ENCODE measurements at places on chromosomes 16 and 17. TPM values are rescaled to one million over a fixed set of nuclear protein-coding genes. Genes with fewer than 3 reads are reported as not detected.

Gene KRTAP1-5
- total RNA-seq = not detected

DNA sequence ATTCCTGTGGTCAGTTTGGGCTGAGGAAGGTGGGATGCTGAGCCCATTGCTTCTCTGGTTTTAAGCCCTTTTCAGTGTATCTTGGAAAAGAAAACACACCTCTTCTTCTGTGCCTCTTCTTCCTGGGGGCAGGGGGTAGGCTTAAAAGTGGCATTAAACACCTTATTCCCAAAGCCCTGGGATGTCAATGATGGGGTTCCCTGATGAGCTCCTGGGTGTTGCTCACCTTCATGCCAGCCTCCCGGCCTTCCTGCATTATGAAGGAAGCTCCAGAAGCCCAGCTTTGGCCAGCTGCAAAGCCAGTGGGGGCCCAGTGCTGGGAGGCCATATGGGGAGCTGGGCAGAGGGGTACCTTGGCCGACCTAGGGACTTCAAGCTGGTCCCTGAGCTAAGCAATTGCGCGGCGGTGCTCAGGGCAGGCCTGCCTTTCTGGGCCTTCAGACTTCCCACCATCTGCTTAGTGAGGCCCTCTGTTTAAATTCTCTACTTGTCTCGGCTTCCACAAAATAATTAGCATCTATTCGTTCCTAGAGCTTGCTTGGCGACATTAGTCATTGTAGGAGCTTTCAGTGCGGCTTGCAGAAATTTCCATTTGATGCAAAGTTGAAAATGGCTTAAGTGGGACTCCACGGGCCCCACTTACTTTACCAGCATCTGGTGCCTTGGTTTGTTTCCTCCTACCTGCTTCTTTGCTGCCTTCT is 121.7 kb upstream of the NLRP1 start:
- no peak overlapping the region for H3K4me3 ChIP-seq
- H3K27me3 ChIP-seq = no peaks in the 10 kb centered on the region
- DNase-seq = no peak
- no peaks in the 10 kb centered on the region for H3K4me1 ChIP-seq

- H3K4me3 ChIP-seq = no peak overlapping the region
- H3K36me3 ChIP-seq = no peaks in the 10 kb centered on the region
- H3K4me1 ChIP-seq = no peaks in the 10 kb centered on the region
- no peak for DNase-seq
- no peak overlapping the region for H3K27ac ChIP-seq
Measured at GRCh38 chr17:73936908-73937627, 266.4 kb upstream of the RPL38 start.

DNA sequence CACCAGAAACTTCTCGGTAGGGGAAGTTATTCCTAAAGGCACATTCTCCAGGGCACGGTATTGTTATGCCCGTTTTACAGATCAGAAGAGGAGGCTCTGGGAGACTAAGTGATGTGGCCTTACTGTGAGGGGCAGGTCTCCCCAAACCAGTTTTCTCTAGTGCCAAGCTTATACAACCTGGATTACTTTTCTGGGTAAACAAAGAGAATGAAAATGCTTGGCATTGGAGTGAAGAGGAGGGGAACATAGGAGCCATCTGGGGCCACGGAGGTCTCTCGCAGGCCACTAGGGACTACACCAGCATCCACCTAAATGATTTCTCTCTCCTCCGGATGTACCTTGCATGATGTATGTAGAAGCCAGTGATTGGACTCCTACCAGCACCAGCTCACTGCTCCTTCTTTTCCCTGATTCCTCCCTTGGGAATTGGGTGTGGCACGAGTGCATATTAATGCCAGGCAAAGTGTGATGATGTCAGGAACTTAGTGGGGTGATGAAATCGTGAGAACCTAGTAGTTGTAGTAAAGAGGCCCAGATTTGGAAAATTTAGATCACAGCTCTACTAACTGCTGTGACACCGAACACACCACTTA is 674 bp downstream of the TOM1L1 start:
- peak overlapping the region; percentile 27 for H3K27ac ChIP-seq
- H3K4me3 ChIP-seq = peak overlapping the region; percentile 35

DNA sequence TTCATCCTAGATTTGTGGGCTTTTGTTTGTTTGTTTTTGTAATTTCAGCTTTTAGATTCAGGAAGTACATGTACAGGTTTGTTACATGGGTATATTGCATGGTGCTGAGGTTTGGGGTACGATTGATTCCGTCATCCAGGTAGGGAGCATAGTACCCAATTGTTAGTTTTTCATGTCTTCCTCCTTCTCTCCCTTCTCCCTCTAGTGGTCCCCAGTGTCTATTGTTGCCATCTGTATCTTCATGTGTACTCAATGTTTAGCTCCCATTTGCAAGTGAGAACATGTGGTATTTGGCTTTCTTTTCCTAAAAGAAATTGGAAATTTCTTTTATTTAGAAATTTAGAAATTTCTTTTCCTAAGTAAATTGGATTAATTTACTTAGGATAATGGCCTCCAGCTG is 37.1 kb upstream of the BCAS3 start:
- no peak overlapping the region for H3K4me3 ChIP-seq
- no peaks in the 10 kb centered on the region for H3K27me3 ChIP-seq
- DNase-seq = no peak
- no peak overlapping the region for H3K27ac ChIP-seq
- H3K4me1 ChIP-seq = no peaks in the 10 kb centered on the region

Gene COG8
- 70.7 TPM for total RNA-seq

GRCh38 chr17:4184811-4185210 is 41.8 kb downstream of the CYB5D2 start:
- H3K36me3 ChIP-seq = peaks cover 54% of the 10 kb centered on the region
- H3K27me3 ChIP-seq = no peaks in the 10 kb centered on the region
- no peaks in the 10 kb centered on the region for H3K4me1 ChIP-seq
- H3K27ac ChIP-seq = no peak overlapping the region

Gene PPM1E
- 0.11 TPM for total RNA-seq

- H3K27ac ChIP-seq = no peak overlapping the region
- no peaks in the 10 kb centered on the region for H3K27me3 ChIP-seq
- no peaks in the 10 kb centered on the region for H3K4me1 ChIP-seq
- no peak overlapping the region for H3K4me3 ChIP-seq
- no peak for DNase-seq
Measured at GRCh38 chr16:6913566-6913965, 419.1 kb upstream of the RBFOX1 start.

- H3K27ac ChIP-seq = no peak overlapping the region
- H3K4me3 ChIP-seq = no peak overlapping the region
- no peak for DNase-seq
- H3K4me1 ChIP-seq = no peaks in the 10 kb centered on the region
- no peaks in the 10 kb centered on the region for H3K27me3 ChIP-seq
Measured at GRCh38 chr16:65200156-65200773, 78.4 kb upstream of the CDH11 start.

Gene PIK3R5
- 6.4 TPM for total RNA-seq

Gene DPEP3
- total RNA-seq = not detected

Gene HOXB6
- total RNA-seq = 4.2 TPM

- no peaks in the 10 kb centered on the region for H3K36me3 ChIP-seq
- no peak overlapping the region for H3K27ac ChIP-seq
- no peak for DNase-seq
- no peaks in the 10 kb centered on the region for H3K4me1 ChIP-seq
- no peak overlapping the region for H3K4me3 ChIP-seq
- H3K27me3 ChIP-seq = no peaks in the 10 kb centered on the region
Measured at GRCh38 chr17:13931111-13931526, 138.2 kb upstream of the COX10 start.

GRCh38 chr16:5665834-5666233 is 568.2 kb upstream of the EEF2KMT start:
- no peak for DNase-seq
- H3K27me3 ChIP-seq = no peaks in the 10 kb centered on the region
- H3K4me3 ChIP-seq = no peak overlapping the region
- no peak overlapping the region for H3K27ac ChIP-seq
- H3K36me3 ChIP-seq = no peaks in the 10 kb centered on the region

- H3K4me1 ChIP-seq = peaks cover 15% of the 10 kb centered on the region
- H3K27me3 ChIP-seq = no peaks in the 10 kb centered on the region
- H3K27ac ChIP-seq = no peak overlapping the region
- no peaks in the 10 kb centered on the region for H3K36me3 ChIP-seq
Measured at GRCh38 chr17:19398301-19399181, 11.6 kb upstream of the MFAP4 start.

Gene KRTAP2-4
- total RNA-seq = not detected

Gene ALOX12
- total RNA-seq = not detected

GRCh38 chr16:63292036-63292435 is 1255.8 kb upstream of the CDH8 start:
- H3K36me3 ChIP-seq = no peaks in the 10 kb centered on the region
- H3K4me1 ChIP-seq = no peaks in the 10 kb centered on the region
- H3K27me3 ChIP-seq = no peaks in the 10 kb centered on the region
- no peak overlapping the region for H3K27ac ChIP-seq

DNA sequence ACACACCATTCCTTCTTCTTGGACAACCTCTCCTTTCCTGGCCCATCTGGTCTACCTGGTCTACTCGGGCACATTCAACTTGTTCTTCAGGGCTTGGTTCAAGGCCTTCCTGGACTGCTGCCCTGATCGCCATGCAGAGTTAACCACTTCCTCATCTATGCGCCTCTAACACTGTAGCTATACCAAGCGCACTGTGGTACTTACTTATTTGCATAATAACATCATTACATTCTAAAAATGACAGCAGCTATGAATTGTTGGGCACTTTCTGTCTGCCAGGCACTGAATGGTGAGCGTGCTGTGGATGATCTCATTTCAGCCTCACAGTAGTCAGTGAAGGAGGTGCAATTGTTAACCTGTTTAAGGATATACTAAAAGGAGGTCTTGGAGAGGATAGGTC is 66.9 kb upstream of the SDK2 start:
- no peak overlapping the region for H3K4me3 ChIP-seq
- no peaks in the 10 kb centered on the region for H3K4me1 ChIP-seq
- H3K27me3 ChIP-seq = no peaks in the 10 kb centered on the region

Gene IGSF6
- total RNA-seq = 0.56 TPM

Gene ACSF3
- 30.1 TPM for total RNA-seq

Gene ITGAD
- not detected for total RNA-seq

DNA sequence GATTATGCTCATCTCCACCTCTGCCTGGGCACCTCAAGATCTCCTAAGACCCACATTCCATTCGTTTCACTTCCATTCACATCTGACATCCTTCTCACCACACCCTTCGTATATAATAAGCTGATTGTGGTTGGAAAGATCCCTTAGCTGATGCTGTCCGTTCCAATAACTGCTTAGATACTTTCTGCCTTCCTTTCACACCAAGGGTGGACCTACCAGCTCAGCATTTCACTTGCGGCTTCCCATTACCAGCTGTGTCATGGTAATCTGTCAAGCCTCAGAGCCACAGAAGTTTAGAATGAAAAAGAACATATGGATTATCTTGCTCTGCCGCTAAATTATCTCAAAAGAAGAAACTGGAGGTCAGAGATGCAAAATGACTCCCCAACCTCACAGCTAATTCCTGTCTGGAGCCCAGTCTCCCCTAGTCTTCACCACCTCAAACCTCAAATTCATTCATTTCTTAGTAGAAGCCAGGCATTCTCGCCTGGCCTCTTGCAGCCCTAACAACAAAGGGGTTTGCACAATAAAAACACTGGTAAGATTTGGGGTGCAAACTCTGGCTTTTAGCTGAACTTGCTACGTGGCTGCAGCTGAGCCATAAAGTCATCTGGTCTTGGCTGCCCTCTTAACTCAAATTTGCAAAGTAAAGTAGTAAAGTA is 182.8 kb upstream of the HS3ST3A1 start:
- DNase-seq = no peak
- no peak overlapping the region for H3K4me3 ChIP-seq
- H3K36me3 ChIP-seq = no peaks in the 10 kb centered on the region
- H3K4me1 ChIP-seq = no peaks in the 10 kb centered on the region
- no peak overlapping the region for H3K27ac ChIP-seq
- no peaks in the 10 kb centered on the region for H3K27me3 ChIP-seq

- no peak for DNase-seq
- no peak overlapping the region for H3K27ac ChIP-seq
- H3K4me3 ChIP-seq = no peak overlapping the region
- peaks cover 34% of the 10 kb centered on the region for H3K4me1 ChIP-seq
- H3K27me3 ChIP-seq = no peaks in the 10 kb centered on the region
Measured at GRCh38 chr17:69606142-69606800, 191.8 kb downstream of the MAP2K6 start.

GRCh38 chr17:77634710-77635109 is 323.8 kb upstream of the TNRC6C start:
- H3K36me3 ChIP-seq = no peaks in the 10 kb centered on the region
- no peak overlapping the region for H3K4me3 ChIP-seq
- no peaks in the 10 kb centered on the region for H3K27me3 ChIP-seq
- no peak for DNase-seq
- no peak overlapping the region for H3K27ac ChIP-seq

Gene ZNF18
- total RNA-seq = 7.4 TPM

DNA sequence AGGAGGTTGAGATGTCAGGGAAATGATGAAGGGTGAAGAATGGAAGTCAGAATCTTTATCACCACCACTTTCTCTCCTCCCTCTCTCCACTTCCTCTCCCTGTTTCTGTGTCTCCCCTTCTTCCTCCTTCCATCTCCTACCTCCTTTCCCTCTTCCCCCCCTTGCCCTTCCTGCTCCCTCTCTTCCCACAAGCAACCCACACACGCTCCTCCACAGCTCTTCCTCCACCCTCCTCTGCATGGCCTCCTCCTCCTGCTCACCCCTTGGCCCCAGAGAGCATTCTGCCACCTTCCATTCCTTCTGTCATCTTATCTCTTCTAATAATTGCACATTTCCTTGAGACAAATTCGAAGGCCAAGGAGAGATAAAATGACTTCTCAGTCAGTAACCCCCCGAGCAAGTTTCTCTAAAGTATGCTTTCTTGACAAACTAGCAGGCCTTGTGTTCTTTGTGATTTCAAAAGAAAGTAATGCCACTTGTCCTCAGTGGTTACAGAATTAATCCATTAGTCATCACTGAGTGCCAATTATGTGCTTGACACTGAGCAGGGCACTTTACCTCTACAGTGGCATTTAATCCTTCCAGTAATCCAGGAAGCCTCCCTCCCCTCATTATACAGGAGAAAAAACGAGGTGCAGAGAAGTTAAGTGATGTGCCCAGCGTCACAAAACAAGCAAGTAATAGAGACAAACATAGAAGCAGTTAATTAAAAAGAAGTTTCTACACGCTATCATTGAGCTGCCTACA is 72.3 kb upstream of the CCL1 start:
- no peaks in the 10 kb centered on the region for H3K4me1 ChIP-seq
- H3K4me3 ChIP-seq = no peak overlapping the region
- no peak overlapping the region for H3K27ac ChIP-seq
- H3K36me3 ChIP-seq = no peaks in the 10 kb centered on the region

Gene ABCC6
- total RNA-seq = 11.2 TPM

Gene ATP2A1
- total RNA-seq = not detected
